Endothelial cell of umbilical vein (primary cell): ENCODE measurements at places on chromosomes 3 and 15. TPM values are rescaled to one million over a fixed set of nuclear protein-coding genes. Genes with fewer than 3 reads are reported as not detected.

DNA sequence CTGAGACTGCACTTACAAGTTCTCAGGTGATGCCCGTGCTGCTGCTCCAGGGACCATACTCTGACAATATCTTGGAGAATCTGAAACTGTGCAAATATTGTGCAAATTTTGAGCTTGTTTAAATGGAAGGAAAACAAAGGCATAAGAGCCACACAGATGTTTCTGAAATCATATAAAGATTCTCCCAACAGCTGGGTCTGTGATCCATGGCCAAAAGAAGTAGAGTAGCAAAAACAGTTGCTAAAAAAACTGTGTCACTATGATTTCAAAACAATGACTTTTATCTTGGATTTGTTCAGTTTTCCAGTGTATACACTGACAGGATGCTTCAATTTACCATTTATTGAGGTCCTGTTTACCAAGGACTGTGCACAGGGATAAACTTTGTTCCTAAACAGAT lies 25.3 kb downstream of the NPTN start:
- H3K36me3 ChIP-seq, result no peaks in the 10 kb centered on the region
- H3K27ac ChIP-seq, result no peak overlapping the region
- no peak for DNase-seq
- H3K4me3 ChIP-seq, result no peak overlapping the region

- H3K4me1 ChIP-seq, result peaks cover 14% of the 10 kb centered on the region
- peak; percentile 67 for DNase-seq
- H3K27me3 ChIP-seq, result no peaks in the 10 kb centered on the region
- no peak overlapping the region for H3K4me3 ChIP-seq
- H3K27ac ChIP-seq, result peak overlapping the region; percentile 22
- peaks cover 2% of the 10 kb centered on the region for H3K36me3 ChIP-seq
Observed at GRCh38 chr15:72554471-72555425, 80.6 kb downstream of the ARIH1 start.

DNA sequence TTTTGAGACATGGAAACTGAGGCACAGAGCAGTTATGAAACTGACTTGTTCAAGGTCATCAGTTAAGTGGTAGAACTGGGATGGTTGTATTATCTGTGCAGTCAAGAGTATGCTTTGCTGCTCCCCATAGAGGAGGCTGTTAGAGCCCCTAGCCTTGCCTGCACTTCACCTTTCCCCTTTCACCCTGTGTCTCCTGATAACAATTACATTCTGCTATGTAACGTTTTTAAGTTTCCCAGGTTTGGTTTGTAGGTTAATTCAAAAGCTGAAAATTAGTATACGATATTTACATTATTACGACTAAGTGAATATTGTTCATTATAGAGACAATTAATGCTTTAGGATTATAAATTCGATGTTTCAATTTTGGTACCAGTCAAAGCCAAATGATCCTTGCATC lies 89.9 kb downstream of the ECT2 start:
- H3K4me3 ChIP-seq, result no peak overlapping the region
- H3K4me1 ChIP-seq, result no peaks in the 10 kb centered on the region
- no peaks in the 10 kb centered on the region for H3K27me3 ChIP-seq
- H3K36me3 ChIP-seq, result no peaks in the 10 kb centered on the region
- DNase-seq, result no peak

- no peaks in the 10 kb centered on the region for H3K4me1 ChIP-seq
- H3K36me3 ChIP-seq, result no peaks in the 10 kb centered on the region
- H3K27ac ChIP-seq, result no peak overlapping the region
- no peak for DNase-seq
- no peaks in the 10 kb centered on the region for H3K27me3 ChIP-seq
- H3K4me3 ChIP-seq, result no peak overlapping the region
Observed at GRCh38 chr3:126441256-126441880, 34.3 kb downstream of the ZXDC start.

TRH gene
- not detected in 2 replicates for polyA plus RNA-seq

DNA sequence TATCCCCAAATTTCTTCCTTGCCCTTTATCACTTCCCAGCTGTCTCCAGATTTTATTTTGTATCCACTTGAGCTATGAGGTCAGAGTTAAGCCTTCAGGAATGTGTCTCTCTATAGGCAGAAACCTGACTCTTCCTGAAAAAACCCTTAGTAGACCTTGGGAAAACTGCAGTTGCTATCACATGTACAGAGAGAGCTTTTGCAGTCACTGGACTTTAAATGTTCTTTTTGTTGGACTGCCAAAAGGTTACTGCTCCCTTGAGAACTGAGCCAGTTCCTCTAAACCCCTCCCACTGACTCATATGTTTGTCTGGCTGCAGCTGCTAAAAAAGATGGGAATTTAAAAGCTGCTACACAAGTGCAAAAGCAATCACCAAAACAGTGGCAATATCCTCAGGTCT lies 169.1 kb upstream of the CCDC54 start:
- no peaks in the 10 kb centered on the region for H3K27me3 ChIP-seq
- peak; percentile 95 for DNase-seq
- H3K4me3 ChIP-seq, result peak overlapping the region; percentile 15
- H3K36me3 ChIP-seq, result no peaks in the 10 kb centered on the region

ITIH1 gene
- polyA plus RNA-seq, result not detected in 2 replicates
